ENCODE measurements at places on chromosomes 7 and 10.

DNA sequence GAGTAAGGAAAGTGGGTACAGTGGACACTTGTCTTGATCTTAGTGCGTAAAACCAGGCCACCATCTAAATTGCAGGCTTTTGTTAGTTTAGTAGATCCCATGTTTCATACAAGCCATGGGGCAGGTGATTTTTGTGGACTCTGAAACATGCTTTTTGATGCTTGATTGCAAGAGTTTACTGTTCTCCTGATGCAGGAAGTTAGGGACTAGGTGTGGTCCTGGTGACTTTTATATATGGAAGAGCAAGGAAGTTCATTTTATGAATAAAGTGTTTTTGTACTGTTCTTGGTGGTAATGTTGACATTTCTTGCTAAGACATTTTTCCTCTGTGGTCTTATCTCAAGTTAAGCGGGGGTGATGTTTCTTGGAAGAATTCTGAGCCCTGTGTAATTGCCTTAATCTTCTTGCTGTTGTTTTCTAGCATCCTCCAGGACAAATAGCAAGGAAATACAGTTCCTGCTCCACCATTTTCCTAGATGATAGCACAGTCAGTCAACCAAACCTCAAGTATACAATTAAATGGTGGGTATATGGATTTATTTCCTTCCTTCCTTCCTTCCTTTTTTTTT is 89.0 kb upstream of the GJD4 start:
- no peak for DNase-seq

DNA sequence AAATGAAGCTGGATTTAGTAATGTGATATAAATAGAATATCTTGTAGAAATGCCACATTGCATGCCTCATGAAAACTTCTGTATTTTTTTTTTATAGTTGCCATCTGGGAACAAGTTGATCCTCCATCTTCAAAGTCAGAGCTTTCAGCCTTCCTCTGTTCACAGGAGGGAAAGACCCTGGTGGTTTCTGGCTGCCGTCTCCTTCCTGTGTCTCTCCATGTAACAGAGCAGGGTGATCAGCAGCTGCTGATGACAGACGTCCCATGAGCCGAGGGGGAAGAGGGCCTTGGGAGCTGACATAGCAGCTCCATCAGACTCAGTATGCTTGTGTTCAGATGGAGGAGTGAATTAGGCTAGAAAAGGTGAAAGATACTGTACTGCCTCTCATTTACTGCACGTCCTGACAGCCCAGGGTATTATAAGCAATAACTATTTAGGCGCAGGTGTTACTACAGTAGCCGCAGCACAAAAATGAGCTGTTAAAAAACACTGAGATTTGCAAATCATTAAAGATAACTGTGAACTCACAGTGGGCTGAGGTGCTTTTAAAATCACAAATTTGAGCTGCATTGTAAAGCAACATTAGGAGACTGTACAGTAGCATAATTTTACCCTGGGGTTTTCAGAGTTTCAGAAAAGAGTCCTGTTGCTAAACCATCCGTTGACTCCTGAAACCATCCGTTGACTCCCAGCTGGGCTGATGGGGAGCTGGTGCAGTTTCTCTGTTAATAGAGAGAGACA is 103.3 kb downstream of the CFAP58 start:
- no peak for DNase-seq

- DNase-seq, result no peak
Observed at GRCh38 chr10:131748191-131748590, 152.6 kb upstream of the PPP2R2D start.

- no peak for DNase-seq
Observed at GRCh38 chr7:150981644-150982043, 3.5 kb upstream of the KCNH2 start.

DNA sequence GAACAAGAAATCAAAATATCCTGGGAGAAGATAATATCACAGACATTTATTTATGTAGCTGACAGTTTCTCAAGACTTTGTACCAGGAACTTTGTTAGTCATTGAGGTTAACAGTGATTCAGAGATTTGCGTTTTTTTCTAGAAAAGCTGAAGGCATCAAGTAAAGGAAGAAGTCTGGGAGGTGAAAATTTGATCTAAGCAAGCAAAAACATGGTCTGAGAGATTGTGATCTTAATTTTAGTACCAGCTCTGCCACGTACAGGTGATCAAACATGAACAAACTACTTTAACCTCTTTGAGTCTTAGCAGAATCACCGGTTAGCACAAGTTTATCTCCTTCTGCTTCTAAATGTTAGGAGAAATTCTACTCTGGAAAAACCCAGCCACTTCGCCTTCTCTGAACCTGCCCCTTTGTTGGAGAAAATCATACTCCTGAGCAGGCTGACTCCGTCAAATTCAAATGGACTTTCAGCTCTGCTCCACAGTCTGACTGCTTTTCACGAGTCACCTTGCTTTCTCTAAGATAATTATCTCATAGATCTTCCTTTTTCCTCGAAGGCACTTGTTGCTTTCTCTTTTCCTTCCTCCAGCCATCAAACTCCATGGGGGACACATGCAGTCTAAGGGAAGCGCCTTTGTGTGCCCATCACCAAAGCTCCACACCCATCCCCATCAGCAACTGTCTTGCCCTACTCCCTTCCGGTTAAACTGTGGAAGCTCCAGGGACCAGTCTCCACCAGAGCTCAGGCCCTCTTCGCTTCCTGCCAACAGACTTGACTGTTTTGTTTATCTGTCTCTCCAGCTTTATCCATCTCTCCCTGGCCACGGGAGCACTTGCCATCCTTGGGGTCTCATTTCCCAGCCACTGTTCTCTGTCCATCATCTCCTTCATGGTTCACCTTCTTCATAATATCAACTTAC is 86.3 kb downstream of the PRKCQ start:
- peak; percentile 72 for DNase-seq

DNA sequence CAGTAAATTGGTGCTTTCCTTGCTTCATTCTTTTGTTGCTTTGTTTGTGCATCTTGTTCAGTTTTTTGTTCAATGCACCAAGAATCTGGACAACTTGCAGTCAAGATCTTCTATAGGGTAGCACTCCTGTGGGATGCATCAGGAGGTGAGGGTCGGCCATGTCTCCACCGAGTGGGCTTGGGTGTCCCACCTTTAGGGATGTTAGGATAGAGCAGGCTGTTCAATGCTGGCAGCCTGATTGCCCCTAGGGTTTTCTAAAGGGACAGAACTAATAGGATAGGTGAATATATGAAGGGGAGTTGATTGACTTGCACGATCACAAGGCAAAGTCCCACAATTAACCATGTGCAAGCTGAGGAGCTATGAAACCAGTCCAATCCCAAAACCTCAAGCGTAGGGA is 109.9 kb downstream of the GLRX3 start:
- DNase-seq, result no peak

DNA sequence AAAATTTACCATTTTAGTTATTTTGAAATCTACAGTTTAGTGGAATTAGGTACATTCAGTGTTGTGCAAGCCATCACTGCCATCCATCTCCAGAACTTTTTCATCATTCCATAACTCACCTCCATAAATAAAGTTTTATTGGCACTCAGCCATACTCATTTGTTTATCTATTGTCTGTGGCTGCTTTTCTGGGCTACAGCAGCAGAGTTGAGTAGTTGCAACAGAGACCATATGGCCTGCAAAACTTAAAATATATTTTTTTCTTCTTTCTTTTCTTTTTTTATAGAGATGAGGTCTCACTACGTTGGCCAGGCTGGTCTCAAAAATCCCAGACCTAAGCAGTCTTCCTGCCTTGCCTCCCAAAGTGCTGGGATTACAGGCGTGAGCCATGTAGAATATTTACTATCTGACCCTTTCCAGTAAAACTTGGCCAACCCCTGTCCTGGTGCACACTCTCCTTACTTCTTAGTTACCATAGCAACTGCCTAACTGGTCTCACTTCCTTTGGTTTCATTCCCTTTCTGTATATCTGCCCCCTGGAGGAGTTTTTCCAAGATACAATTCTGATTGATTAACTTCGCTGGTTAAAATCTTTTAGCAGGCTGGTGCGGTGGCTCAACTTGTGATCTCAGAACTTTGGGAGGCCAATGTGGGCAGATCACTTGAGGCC is 133.2 kb downstream of the CUX1 start:
- DNase-seq, result no peak

DNA sequence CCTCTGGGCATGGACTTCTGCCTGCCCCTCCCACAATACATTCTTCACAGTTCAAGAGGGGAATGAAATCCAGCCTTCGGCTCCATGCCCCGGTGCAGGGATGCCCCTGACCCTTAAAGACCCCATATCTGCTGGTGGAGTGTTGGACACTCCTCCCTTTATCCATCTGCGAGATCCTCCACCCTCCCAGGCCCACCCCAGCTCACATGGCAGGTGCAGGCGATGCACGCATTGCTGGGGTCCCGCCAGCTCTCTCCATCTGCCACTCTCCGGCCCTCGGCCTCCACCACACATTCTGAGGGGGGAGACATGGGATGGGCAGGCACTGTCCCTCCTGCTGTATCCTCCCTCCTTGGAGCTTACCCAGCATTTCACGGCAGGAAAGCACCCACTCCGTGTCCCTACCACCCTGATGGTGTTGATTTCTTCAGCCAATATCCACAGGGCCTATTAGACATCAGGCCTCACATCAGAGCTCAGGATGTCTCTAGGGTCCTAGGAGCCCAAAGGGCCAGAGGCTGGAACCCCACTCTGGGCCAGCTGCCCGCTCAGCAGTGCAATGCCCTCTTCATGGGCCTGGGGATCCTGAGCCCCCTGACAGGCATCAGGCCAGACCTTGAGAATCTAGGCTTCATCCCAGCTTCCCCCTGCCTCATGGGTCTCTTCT is 18.3 kb downstream of the ATP6V1F start:
- no peak for DNase-seq

GRCh38 chr10:17712717-17713471 is 39.1 kb upstream of the TMEM236 start:
- DNase-seq, result no peak

DNA sequence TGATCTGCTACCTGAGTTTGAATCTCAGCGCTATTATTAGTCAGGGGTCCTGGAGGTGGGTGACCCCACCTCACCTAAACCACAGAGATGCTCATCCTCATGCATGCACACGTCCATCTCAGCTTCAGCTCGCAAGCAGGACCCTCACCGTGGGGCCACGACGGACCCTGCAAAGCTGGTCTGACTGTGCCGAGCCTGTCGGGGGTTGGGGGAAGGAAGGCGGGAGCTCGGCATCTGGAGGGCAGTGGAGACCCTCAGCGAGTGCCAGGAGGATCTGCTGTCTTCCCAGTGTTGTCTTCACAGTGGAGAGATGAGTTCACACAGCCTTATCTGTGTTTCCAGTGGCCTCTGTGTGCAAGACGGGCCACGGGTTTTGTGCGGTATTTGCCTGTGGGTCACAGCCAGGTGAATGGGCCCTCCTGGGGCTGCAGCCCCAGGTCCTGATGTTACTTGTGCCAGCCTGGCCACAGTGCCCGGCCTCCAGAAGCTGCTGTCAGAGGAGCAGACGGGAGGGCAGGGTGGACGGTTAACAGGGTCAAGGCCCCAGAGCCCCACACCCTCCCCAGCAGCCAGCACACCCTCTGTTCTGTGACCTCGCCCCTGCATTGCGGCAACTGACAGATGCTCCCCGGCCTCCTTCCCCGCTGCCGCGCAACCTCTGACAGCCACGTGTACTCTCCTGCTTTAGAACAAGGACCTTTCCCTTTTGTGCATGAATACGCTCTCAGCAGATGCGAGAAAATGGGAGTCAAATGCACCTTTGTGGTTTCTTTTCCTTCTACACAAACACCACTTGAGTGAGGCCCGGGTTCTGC is 528.8 kb downstream of the DNAJB6 start:
- DNase-seq, result no peak

DNA sequence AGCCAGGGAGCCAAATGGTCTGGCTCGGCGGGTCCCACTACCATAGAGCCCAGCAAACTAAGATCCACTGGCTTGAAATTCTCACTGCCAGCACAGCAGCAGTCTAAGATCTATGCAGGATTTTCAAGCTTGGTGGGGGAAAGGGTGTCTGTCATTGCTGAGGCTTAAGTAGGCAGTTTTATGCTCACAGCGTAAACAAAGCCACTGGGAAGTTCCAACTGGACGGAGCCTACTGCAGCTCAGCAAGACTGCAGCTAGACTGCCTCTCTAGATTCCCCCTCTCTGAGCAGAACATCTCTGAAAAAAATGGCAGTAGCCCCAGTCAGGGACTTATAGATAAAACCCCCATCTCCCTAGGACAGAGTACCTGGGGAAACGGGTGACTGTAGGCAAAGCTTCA is 277.6 kb upstream of the PHF14 start:
- no peak for DNase-seq

DNA sequence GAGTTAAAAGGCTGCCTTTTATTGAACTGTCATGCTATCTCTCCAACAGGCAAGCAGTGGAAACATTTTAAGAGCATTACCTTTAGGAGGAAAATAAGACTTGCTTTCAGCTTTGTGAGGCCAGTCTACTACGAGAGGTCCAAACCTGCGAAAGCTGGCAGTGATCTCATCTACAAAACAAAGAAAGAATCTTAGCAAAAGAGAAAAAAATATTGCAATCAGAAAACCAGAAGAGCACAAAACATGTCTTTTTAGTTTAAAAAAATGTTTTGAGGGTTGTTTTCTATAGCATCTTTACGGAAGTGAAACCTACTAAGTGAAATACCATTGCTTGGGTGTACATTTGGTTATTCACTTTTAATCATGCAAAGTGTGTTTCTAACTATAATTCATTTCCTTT is 147.9 kb downstream of the CPEB3 start:
- DNase-seq, result no peak

DNA sequence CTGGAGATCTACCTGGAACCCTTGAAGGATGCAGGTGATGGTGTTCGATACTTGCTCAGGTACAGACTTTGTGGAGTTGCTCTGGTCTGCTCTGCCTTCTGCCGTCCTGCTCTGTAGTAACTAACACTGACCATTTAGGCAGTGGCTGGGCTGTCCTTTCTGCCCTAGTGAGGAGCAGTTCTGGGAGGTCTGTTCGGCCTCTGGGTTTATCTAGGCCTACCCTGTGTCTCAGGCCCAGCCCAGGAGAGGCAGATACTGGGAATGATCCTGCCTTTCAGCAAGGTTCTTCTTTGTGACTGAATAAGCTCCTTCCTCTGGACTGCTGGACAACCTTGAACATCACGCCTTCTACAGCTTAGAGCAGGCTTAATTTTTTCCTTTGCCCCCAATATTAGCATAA is 1.7 kb downstream of the ZFYVE27 start:
- DNase-seq, result no peak

DNA sequence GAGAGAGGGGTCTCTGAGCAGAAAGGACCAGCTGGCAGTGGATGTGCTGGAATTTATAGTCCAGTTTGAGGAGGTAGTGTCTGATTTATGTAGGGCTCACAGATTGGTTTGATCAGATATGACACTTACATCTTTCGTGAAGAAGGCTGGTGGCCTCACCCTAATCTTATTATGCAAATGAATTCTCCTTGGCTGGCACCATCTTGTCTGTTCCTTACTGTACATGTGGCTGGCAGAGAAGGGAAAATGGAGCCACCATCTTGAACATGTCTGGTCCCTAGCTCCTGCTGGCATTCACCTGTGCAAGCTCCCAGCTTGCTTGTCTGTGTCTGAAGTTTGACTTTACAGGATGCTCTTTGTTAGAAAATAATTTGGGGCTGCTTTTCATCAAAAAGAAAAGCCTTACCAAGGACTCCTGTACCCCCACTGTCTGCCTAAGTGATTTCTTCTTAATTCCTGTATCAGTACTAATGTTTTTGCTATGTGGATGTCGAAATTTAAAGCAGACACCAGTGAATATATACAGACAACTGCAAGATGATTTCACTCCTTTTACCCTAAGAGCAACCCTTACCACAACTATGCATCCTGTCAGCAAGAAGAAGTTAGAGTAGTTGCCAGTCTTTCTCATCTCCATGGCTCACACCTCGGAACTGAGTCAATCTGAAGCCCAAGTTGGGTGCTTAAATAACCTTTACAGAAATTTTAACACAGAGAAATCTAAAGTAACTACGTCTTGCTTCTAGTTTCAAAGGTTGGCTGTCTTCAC is 322.0 kb upstream of the SEMA3D start:
- DNase-seq, result no peak
